ENCODE measurements at places on chromosomes 3 and 15.

DNA sequence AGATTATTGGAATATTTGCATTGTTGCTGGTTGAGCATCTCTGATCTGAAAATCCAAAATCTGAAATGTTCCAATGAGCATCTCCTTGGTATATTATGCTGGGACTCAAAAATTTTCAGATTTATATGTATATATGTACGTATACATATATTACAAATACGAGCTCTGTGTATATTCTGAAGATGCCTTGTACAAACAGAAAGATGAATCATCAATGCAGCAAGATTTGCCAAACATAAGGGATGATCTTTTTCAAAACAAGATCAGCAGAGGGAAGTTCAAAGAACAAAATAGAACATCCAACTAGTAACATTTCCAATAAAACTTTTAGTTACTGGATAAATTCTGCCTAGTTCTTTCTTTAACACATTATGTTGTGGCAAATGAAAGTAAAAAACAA, 42.5 kb downstream of the HERC1 start:
- no peak for DNase-seq

GRCh38 chr3:16179771-16180736, 5.6 kb downstream of the GALNT15 start:
- DNase-seq = no peak

DNA sequence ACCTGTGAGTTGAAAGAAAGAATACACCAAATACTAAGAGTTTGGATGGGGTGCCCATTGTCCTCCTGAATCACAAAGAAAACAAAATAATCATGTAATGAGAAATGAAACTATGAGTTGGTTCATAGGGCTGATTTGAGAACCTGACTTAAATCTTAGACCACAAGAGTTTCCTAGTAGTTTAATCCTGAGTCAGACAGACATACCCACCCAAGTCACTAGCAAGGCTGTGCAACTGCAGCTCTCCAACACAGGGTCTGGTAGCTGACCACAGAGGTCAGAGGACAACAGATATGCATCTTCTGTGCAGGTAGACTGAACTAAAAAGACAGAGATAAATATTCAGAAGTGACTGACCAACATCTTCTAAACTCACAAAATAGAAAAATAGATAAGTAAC, 296.3 kb upstream of the TMCO5A start:
- DNase-seq = no peak

DNA sequence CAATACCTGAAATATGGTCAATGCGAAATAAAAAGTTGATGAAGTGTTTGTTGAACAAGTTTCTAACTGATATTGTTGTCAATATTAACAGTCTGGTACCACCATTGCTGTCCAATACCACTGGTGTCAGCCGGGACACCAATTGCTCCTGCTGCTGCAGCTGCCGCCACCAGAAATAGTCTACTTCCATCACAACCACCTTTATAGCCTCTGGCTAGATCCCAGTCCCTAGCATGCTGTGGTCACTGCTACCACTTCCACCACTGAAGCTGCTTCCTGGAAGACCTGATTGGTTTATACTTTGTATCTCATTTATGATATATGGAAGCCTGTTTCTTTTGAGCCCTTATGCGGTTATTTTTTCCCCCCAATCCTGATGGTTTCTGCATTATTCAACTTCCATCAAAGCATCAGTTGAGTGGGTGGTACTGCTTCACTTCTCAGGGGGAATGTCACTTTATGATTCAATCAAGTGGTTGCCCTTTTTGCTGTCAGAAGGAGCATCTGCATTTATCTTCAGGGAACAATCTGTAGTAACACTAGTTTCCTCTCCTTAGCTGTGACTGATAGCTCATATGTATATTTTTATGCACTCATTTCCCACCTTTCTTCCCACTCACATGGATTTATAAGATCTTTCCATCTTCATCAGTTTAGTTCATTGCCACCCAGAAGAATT, 11.7 kb downstream of the LNP1 start:
- no peak for DNase-seq

DNA sequence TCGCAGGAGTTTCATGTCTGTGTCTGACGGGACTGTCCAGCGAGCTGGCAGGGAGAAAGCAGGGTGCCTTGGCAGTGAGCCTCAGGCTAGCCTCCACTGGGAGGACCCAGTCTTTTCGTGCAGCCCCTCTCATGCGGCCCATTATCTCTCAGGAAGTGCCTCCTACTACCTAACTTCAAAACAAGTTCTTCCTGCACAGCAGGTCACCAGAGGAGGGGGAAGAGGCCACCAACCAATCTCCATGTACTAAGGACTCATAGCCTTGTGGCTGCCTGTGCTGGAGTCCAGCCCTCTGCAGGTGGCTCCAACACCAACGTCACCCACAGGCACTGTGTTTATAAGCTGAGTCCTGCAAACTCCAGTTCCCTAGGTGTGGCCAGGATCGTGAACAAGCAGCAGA, 4.8 kb downstream of the VIPR1 start:
- DNase-seq = no peak

- DNase-seq = no peak
These were observed 166.7 kb downstream of the SQOR start for GRCh38 chr15:45801543-45801942.

DNA sequence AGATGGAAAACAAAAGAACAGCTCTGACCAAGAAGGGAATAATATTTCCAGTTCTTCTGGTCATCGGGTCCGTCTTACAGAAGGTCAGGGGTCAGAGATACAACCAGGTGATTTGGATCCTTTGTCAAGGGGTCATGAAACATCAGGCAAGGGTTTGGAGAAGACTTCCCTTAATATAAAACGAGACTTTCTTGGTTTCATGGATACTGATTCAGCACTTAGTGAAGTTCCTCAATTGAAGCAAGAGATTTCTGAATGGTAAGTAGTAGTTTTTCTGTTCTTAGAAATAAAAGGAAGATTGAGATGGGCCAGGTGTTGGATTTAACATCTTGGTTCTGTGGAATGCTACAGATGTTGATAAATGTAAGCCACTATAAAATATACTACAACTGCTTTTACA, 9.5 kb downstream of the MGA start:
- DNase-seq = no peak

GRCh38 chr3:1830851-1831250, 267.8 kb upstream of the CNTN4 start:
- no peak for DNase-seq

DNA sequence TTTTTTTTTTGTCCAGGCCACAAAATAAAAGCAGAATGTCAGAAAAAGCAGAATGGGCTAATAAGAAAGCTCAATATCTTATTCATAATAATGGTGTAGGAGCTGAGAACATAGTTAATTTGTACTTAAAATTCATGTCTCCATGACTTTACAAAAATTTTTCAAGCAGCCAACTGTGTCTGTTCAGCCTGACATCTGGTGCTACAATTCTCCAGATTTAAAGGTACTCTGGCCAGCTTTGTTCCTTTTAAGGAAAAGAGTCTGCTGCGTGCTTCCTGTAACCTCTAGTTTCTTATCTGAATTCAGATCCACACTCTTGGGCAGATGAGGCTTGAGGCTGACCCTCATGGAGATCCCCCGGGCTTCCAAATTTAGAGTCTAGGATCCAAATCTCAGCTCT, 8.7 kb upstream of the RFX7 start:
- DNase-seq = no peak

- no peak for DNase-seq
These were observed 37.0 kb downstream of the PAQR9 start for GRCh38 chr3:142926368-142926944.

GRCh38 chr15:99016680-99017321, 9.2 kb upstream of the PGPEP1L start:
- no peak for DNase-seq

GRCh38 chr3:50237133-50237651, 1.2 kb downstream of the GNAI2 start:
- no peak for DNase-seq

DNA sequence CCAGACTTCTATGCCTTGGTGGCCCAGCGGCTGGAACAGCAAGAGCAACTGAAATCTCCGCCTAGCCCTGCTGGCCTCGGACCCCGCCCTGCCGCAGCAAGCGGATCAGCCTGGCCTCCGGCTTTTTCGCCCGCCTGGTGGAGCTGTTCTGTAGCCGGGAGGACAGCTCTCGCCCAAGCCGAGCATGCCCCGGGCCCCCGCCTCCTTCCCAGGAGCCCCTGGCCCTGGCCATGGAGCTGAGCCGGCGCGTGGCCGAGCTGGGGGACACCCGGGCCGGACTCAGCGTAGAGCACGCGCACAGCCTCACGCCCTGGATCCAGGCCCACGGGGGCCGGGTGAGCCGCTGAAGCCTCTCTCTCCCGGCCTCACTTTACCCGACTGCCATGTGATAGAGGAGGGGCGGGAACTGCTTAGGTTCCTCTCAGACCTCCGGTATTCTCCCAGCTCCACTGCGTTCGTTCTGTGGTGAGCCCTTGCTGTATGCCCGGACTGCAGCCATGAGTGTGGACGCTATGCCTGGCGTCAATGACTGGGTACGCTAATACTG, 24.1 kb upstream of the MRPL3 start:
- DNase-seq = no peak

Measured in activated CD8-positive, alpha-beta memory T cell treated with anti-CD3 and anti-CD28 coated beads for 1 hour (primary cell).